Cortex of kidney (tissue), 1 donor: ENCODE measurements at places on chromosomes 1 and 21.

GRCh38 chr1:172638885-172639831, 19.7 kb upstream of the FASLG start:
- no peak for DNase-seq

DNA sequence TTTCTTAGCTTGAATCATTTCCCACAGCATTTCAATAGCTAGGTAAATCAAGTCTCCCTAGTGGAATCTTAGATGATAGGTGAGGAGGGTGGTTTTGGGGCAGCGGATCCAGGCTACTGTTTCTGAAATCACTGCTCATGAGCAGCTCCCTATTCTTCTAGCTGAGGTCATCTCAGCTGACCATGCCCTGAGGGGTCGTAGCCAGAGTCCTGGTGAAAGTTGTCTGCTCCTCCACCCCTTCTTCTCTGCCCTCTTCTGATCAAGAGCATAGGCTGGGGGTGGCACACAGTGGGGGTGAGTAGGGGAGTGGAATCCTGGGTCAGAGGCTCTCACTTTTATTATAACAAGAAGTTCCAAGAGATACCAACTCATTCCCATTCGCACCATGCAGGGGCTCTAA, 76.2 kb downstream of the SLC16A1 start:
- no peak for DNase-seq

DNA sequence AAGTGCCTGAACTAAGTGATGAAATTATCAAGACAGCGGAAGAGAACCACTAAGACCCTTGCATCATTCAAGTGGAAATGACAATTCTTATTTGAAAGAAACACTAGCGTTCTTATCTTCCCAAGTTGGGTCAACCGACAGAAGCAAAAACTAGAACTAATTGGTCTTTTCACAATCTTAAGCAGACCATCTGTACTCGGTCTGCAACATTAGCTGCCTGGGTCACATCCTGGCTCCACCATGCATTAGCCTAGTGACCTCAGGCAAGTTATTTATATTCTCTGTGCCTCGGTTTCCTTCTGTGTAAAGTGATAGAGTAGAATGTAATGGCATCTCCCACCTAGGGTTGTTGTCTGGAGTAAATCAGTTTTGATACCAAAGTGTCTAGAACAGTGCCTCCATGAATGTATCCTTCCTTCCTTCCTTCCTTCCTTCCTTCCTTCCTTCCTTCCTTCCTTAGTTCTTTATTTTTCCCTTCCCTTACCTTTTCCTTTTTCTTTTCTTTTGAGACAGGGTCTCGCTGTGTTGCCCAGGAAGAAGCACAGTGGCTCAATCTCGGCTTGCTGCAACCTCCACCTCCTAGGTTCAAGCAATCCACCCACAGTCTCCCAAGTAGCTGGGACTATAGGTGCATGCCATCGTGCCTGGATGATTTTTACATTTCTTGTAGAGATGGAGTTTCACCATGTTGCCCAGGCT, 6.0 kb downstream of the COLGALT2 start:
- no peak for DNase-seq

GRCh38 chr1:242017580-242018233, 18.8 kb upstream of the MAP1LC3C start:
- DNase-seq: no peak

DNA sequence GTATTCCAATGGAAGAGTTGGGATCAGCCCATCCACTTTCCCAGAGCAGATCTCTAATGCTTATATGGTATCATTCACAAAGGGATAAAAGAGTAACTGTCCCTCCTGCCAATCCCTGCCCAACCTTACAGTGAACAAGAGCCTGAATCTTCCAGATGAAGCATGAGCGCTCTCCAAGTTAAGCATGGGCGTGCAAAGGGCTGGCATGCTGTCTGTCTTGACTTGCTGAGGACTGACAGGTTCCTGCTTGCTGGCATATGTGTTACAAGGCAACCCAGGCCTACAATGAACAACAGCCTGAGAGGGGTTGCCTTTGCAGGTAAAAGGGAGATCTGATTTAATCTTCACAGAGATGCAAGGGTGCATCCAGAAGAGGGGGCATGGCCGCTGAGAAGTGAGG, 155.6 kb upstream of the SOD1 start:
- no peak for DNase-seq

GRCh38 chr21:16071761-16072160, 342.0 kb downstream of the USP25 start:
- DNase-seq: no peak

DNA sequence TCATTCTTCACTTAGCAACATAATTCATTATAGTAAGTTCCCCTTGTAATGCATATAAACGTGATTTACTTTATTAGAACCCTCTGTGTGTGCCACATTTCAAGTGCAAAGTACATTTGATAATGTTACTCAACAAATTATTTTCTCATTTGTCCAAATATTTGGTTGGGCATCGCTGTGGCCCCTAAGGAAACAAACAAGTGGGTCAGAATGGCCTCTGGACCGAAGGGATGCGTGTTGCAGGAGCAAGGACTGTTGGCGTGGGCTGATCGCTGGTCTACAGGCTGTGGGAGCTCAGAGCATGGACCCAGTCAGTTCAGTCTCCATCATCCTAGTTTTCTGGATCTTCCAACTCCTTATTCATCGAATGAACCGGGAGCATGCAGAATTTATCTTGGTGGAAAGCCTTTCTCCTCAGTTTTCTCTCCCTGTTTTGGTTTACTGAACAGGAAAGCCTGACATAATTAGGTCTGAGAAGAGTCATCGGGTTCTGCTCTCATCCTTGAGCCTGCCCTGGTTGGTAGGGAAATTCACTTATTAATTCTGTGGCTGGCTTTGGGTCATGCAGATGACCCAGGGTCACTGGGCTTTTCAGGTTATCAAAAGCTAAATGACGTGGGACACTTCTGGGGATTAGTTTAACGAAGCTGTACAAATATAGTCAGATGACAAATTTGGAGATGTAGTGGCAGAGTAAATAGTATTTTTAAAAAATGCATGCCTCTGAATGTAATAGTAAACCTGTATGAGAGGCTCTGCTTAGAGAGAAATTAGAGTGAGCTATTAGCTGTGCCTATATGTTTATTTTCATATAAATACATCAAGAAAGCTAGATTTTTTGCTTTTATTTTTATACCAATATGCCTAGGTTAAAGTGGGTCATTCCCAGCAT, 200.2 kb downstream of the SDCCAG8 start:
- DNase-seq: no peak

DNA sequence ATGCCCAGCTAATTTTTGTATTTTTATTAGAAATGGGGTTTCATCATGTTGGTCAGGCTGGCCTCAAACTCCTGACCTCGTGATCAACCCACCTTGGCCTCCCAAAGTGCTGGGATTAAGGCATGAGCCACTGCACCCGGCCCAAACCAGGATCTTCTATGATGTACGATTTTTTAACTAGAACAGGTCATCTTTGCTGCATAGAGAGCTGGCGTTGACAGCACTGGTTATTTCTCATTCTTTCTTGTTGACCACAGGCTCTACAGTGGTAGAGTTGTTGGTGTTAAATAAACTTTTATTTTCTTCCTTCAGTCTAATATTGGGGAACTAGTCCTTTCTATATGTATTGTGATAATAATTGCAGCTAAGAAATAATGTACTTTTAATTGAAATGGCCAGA, 3.8 kb upstream of the MAB21L3 start:
- DNase-seq: no peak

GRCh38 chr21:37079211-37079824, 6.3 kb downstream of the TTC3 start:
- DNase-seq: no peak

DNA sequence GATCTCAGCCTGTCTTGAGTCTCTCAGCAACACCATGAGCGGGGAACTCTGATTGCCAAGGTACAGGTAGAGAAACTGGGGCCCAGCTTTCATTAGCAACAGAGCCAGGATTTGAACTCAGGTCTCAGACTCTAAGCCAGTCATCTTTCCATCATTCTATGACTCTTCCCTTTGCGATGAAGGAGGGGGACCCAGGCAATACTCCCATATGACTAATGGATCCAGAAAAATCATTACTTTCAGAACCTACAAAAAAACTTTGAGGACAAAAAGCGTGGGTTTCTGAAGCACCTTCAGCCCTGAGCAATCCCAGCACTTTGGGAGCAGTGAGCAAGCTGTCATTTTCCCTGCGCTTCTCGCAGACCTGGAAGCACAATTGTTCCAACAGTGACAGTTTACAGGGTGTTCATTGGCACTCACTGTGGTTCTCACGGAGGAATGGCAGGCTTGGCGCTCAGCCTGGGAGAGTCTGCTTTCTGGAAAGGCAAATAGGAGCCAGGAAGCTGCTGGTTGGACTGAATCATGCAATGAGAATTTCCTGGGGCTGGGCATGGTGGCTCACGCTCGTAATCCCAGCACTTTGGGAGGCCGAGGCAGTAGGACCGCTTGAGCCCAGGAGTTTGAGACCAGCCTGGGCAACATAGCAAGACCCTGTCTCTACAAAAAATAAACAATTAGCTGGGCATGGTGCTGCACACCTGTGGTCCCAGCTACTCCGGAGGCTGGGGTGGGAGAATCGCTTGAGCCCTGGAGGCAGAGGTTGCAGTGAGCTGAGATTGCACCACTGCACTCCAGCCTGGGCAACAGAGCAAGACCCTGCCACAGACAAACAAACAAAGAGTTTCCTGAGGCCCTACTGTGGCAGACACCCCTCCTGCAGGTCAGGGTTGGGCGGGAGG, 40.1 kb downstream of the SLC2A7 start:
- no peak for DNase-seq

DNA sequence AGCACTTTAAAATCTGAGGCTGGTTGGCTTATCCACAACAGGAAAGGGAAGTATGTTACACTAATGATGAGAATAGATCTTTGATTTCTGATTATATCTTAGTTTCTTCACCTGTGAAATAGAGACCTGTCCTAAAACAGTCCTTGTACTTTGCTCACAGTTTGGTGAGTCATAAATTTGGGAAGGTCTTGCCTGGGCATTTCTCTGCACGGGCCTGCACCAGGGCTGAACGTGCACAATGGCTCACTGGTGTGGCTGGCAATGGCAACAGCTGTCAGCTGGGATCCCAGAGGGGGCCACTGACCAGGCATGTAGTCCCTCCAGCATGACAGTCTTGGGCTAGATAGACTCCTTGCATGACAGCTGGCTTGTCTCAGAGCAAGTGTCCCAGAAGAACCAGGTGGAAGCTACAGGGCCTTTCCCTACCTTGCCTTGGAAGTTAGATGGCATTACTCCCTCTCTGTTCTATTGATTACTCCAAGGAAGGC, 367.4 kb downstream of the DISC1 start:
- no peak for DNase-seq

GRCh38 chr1:30786264-30786991, 28.9 kb upstream of the LAPTM5 start:
- no peak for DNase-seq

- no peak for DNase-seq
Measured at GRCh38 chr1:14138135-14138506, 438.1 kb downstream of the PRDM2 start.

- no peak for DNase-seq
Measured at GRCh38 chr1:33332881-33333280, 12.0 kb upstream of the A3GALT2 start.

- no peak for DNase-seq
Measured at GRCh38 chr1:74012583-74012982, 185.4 kb downstream of the LRRIQ3 start.

DNA sequence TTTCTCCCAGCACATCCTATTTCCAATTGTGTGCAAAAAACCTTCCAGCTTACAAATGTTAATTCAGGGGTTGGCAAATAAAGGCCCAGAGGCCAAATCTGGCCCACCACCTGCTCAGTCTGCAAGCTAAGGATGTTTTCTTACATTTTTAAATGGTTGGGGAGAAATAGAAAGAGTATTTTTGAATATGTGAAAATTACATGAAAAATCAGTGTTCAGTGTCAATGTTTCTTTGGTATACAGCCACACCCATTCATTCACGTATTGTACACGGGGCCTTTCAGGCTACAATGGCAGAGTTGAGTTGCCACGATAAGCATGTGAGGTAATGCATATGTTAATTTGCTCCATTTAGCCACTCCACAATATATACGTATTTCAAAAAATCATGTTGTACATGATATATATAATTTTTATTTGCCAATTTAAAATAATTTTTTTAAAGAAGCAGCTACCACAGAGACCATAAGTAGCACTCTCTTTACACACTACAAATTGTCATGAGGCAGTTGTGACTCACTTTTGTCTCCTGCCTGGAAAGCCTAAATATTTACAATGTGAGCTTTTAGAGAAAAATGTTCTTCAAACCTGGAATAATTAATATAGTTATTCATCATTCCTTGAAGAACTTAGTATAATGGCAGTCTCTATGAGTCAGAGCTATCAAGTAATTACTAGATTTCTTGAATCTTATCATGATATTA, 189.6 kb downstream of the SMYD3 start:
- no peak for DNase-seq

DNA sequence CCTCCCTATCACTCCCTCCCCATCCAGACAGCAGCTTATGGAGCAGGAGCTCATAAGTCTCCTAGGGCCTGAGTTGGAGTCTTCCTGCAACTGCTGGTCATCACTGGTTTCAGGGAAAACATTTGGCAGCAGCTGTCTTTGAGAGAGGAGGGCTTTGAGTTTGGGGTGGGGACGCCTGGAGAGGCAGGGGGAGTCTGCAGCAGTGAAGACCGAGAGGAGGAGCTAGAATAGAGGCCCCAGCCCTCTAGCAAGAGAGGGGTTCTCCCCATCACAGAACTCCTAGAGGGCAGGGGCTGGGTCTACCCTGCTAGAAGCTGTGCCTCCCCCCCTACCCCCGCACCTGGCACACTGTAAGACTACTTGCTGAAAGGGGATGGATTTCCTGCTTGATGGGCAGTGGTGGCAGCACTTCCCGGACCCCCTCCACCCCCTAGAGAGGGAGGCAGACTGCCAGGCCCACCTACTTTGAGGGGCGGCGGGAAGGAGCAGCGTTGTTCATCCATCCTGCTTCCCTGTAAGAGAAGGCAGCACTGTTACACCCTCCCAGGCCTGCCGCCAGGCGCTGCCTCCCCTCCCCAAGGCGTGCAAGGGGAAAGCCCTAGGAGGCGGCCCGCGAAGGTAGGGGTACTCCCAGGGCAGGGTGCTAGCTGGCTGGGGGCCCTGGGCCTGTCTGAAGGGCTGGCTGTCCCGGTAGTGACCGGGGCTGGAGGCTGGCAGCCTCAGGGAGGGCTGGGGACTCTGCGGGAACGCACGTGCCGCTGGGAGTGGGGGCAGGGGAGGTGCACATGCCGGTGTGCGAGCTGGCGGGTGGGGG, 50.4 kb downstream of the RAP1GAP start:
- DNase-seq: no peak

DNA sequence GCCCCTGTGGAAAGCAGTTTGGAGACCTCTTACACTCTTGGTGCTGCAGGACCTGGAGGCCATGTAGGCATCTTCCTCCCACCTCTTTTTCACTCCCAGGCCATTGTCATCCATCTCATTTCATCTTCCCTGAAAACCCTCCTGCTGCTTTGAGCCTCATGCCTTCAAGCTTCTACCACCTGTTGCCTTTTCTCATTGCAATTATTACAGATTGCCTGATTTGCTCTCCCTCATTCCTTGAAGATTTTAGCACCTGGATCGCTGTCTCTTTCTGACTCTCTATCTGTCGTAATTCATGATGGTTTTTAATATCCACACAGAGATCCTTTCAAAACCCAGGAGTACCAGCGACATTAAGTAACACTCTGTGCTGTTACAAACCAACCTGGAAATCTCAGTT, 350.2 kb downstream of the CAMTA1 start:
- DNase-seq: no peak

GRCh38 chr1:80171631-80172030, 1165.1 kb upstream of the ADGRL4 start:
- DNase-seq: no peak

- no peak for DNase-seq
Measured at GRCh38 chr21:41761934-41762635, 4.8 kb downstream of the RIPK4 start.
